Natural killer cell treated with Interleukin-12 subunit alpha and Interleukin-12 subunit beta and Interleukin-15 and Interleukin-18, amount 100 ng/mL, for 72 hours (primary cell): ENCODE measurements at places on chromosomes 12 and 14.

DNA sequence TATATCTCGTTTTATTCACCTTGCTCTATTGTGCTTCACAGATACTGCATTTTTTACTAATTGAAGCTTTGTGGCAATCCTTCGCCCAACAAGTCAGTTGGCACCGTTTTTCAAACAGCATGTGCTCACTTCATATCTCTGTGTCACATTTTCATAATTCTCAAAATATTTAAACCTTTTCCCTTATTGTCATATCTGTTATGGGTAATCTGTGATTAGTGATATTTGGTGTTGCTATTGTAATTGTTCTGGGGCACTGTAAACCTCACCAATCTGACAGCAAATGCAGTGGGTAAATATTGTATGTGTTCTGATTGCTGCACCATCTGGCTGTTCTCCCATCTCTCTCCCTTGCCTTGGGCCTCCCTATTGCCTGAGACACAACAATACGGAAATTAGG is 191.3 kb downstream of the BTG1 start:
- no peak for DNase-seq
- no peak overlapping the region for H3K4me3 ChIP-seq
- no peaks in the 10 kb centered on the region for H3K27me3 ChIP-seq
- H3K36me3 ChIP-seq, result no peaks in the 10 kb centered on the region
- no peak overlapping the region for H3K27ac ChIP-seq

DNA sequence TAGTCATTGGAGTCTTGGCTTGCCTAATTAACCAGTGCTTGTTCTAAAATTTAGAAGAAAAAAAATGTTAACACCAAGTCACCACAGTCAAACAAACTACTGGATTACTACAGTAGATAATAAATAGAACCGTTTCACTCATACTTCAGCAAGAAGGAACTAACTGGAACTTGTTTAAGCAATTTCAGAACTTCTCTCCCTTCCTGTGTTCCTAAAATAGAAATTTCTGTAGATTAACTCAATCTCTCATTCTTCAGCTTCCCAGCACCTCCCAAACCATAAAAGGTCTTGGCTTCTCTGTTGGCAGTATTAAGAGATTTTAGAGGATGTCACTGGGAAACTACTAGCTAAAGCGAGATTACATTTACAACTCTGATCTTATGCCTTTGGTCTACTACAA is 18.6 kb downstream of the GNS start:
- peaks cover 29% of the 10 kb centered on the region for H3K36me3 ChIP-seq
- H3K27ac ChIP-seq, result no peak overlapping the region
- H3K4me3 ChIP-seq, result no peak overlapping the region
- H3K4me1 ChIP-seq, result peaks cover 7% of the 10 kb centered on the region
- DNase-seq, result no peak
- H3K27me3 ChIP-seq, result no peaks in the 10 kb centered on the region

GRCh38 chr12:118307069-118307954 is 65.4 kb downstream of the TAOK3 start:
- H3K27me3 ChIP-seq, result no peaks in the 10 kb centered on the region
- peak; percentile 82 for DNase-seq
- no peaks in the 10 kb centered on the region for H3K36me3 ChIP-seq
- H3K4me3 ChIP-seq, result peak overlapping the region; percentile 92
- peaks cover 52% of the 10 kb centered on the region for H3K4me1 ChIP-seq
- H3K27ac ChIP-seq, result peak overlapping the region; percentile 96

DNA sequence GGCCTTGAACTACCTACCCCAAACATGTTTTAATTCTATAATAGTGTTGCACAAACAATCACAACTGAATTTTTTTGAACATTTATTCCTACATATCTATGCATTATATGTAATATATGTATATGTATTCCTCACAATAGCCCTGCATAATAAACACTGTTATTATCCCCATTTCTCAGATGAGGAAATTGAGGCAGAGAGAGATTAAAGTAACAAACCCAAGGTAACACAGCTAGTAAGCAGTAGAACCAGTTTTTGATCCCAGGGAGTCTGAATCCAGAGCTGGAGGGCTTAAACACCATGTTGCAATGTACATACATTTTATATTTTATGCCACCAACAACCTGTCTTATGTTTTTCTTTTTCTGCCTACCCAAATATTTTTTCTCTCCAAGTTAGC is 26.5 kb upstream of the BMP4 start:
- no peak overlapping the region for H3K4me3 ChIP-seq
- no peak for DNase-seq
- no peak overlapping the region for H3K27ac ChIP-seq
- peaks cover 7% of the 10 kb centered on the region for H3K36me3 ChIP-seq

DNA sequence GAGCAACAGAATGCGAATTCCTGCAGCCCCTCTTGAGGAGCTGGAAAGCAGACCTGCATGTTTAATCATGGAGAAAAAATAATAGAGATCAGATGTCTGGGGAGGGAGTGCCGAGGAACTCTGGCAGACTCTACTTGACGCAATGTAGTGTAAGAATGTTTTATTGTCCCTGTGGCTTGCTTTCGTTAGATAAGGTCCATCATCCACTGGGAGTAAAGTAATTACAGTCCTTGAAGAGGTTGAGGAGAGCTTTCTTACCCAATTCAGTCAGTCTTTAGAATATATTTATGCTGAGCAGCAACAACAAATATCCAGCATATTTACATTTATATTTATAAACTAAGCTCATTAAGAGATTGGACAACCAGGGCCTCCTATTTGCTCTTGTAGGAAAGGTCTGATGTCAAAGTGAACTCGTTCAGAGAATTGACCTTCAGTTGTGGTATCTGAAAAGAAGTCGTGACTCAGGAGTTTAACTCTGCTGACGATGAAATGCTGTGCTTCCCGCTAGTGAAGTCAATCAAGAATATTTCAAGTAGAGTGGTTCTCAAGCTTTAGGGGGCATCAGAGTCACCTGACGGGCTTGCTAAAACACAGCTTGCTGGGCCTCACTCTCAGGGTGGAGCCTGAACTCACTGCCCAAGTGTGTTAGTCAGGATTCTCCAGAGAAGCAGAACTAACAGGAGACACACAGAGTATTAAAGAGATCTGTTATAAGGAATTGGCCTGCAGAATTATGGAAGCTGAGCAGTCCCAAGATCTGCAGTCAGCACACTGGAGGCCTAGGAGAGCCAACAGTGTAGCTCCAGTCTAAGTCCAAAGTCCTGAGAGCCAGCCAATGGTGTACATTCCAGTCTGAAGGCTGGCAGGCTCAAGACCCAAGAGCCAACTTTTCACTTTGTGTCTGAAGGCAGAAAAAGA is 139.3 kb upstream of the LMNTD1 start:
- no peak for DNase-seq
- H3K36me3 ChIP-seq, result no peaks in the 10 kb centered on the region
- peaks cover 6% of the 10 kb centered on the region for H3K27me3 ChIP-seq
- H3K4me3 ChIP-seq, result no peak overlapping the region
- no peaks in the 10 kb centered on the region for H3K4me1 ChIP-seq
- H3K27ac ChIP-seq, result no peak overlapping the region

DNA sequence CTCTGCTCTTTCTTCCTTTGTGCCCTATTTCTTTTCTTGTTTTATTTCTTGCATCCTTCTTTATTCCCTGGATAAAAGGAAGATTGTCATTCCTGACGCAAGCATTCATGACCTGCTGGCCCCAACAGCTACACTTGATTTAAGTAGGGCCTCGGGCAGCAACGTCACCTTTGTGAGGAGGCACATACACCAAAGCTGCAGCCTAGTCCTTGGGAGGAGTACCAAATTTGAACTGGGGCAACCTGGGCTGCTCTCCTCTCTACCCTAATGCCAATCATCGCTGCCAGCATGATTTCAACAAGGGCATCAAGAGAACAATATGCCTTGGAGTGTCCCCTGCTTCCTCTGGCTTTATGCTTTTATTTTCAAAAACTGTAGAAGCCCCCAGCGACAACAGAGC is 76.4 kb downstream of the C12orf50 start:
- H3K4me3 ChIP-seq, result no peak overlapping the region
- DNase-seq, result no peak
- H3K36me3 ChIP-seq, result no peaks in the 10 kb centered on the region

DNA sequence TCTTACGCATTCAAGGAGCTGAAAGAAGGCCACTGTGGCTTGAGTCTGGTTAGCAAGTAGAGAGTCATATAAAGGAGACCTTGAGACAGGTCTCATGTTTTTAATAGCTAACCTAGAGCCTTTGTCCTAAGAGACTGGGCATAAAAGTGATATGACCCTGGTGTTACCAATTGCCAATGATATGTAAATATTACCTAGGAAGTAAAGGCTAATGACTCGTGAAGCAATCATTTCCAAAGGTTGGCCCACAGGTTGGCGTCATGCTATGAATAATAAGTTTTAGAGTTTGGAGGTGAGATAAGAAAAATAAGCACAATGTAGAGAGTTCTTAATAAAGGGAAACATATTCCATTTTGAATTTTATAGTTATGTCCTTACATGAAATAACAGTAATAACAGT is 116.6 kb upstream of the PLEKHA5 start:
- no peaks in the 10 kb centered on the region for H3K36me3 ChIP-seq
- H3K4me1 ChIP-seq, result no peaks in the 10 kb centered on the region
- H3K27ac ChIP-seq, result no peak overlapping the region
- H3K27me3 ChIP-seq, result no peaks in the 10 kb centered on the region
- DNase-seq, result no peak

GRCh38 chr12:101935890-101936746 is 58.7 kb downstream of the DRAM1 start:
- peaks cover 4% of the 10 kb centered on the region for H3K27me3 ChIP-seq
- no peaks in the 10 kb centered on the region for H3K36me3 ChIP-seq
- H3K4me1 ChIP-seq, result peaks cover 30% of the 10 kb centered on the region
- peak overlapping the region; percentile 87 for H3K27ac ChIP-seq
- H3K4me3 ChIP-seq, result peak overlapping the region; percentile 65
- peak; percentile 68 for DNase-seq

DNA sequence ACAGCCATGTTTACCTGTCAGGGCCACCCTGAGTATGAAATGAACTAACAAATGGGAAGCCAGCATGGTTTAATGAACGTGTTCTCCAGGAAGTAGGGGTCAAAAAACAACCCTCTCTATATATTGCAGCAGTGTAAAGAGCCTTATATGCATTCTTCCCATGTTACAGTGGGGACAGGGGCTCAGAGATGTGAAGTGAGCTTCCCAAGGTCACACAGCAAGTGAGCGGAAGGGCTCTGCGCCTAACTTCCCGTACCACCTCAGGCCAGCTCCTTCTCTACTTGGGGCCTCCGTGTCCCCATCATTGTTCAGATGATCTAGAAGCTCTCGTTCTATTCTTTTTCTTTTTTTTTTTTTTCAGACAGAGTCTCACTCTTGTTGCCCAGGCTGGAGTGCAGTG is 105.1 kb upstream of the MAP1LC3B2 start:
- no peaks in the 10 kb centered on the region for H3K36me3 ChIP-seq
- no peak overlapping the region for H3K4me3 ChIP-seq
- peaks cover 8% of the 10 kb centered on the region for H3K27me3 ChIP-seq
- H3K4me1 ChIP-seq, result no peaks in the 10 kb centered on the region

GRCh38 chr14:61491224-61491623 is 169.8 kb downstream of the PRKCH start:
- H3K27me3 ChIP-seq, result no peaks in the 10 kb centered on the region
- H3K27ac ChIP-seq, result no peak overlapping the region
- H3K36me3 ChIP-seq, result peaks cover 28% of the 10 kb centered on the region
- peaks cover 50% of the 10 kb centered on the region for H3K4me1 ChIP-seq
- DNase-seq, result no peak

DNA sequence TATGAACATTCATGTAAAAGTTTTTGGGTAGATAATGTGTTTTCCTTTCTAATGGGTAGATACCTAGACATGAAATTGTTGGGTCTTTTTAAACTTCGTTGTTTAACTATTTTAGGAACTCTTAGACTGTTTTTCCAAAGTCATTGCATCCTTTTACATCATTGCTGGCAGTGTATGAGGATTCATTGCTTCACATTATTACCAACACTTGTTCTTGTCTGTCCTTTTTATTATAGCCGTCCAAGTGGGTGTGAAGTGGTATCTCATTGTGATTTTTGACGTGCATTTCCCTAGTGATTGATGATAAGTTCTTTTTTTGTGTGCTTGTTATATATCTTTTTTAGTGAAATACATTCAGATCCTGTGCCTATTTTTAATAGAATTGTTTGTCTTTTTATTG is 39.4 kb downstream of the USP15 start:
- peaks cover 59% of the 10 kb centered on the region for H3K4me1 ChIP-seq
- peaks cover 35% of the 10 kb centered on the region for H3K36me3 ChIP-seq
- no peak overlapping the region for H3K4me3 ChIP-seq
- H3K27ac ChIP-seq, result no peak overlapping the region

DNA sequence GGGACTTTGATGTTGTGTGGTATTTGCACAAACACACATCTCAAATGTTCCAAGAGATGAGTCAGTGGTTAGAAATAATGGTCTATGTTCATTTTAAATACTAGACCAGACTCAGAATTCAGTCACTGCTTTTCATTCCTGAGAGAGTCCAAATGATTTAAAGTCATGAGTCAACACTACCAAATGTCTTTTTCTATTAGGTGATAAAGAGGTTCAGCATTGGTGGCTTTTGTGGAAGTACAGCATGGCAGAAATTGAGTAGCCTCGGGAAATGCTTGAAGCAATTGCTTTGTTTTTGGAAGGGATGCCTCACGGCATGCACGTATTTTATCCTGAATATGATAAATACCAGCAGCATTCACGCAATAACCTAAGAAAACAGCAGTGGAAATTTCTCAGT is 115.7 kb downstream of the DIO2 start:
- no peaks in the 10 kb centered on the region for H3K27me3 ChIP-seq
- no peak for DNase-seq
- no peaks in the 10 kb centered on the region for H3K4me1 ChIP-seq
- H3K4me3 ChIP-seq, result no peak overlapping the region
- no peak overlapping the region for H3K27ac ChIP-seq
- no peaks in the 10 kb centered on the region for H3K36me3 ChIP-seq
